Fibroblast of upper back skin (primary cell): ENCODE measurements at places on chromosomes 3 and 15.

GRCh38 chr15:26945046-26945445 is 25.9 kb upstream of the GABRG3 start:
- no peak for DNase-seq

DNA sequence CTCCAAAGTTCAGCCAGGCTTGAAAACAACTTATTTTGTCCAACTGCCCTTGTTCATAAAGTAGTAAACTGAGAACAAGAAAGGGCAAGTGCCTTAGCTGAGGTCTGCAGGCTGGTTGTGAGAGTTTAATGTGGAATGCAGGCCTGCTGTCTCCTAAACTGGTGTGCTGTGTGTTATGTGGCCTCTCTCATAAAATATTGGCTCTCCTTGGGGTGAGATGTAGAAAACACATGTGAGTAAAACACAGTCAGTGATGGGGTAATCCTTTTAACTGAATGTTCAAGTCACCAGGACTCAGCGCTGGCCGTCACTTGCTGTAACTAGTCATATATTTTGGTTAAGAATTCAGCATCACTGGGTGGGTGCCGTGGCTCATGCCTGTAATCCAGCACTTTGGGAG is 7.1 kb upstream of the ST6GAL1 start:
- no peak for DNase-seq

DNA sequence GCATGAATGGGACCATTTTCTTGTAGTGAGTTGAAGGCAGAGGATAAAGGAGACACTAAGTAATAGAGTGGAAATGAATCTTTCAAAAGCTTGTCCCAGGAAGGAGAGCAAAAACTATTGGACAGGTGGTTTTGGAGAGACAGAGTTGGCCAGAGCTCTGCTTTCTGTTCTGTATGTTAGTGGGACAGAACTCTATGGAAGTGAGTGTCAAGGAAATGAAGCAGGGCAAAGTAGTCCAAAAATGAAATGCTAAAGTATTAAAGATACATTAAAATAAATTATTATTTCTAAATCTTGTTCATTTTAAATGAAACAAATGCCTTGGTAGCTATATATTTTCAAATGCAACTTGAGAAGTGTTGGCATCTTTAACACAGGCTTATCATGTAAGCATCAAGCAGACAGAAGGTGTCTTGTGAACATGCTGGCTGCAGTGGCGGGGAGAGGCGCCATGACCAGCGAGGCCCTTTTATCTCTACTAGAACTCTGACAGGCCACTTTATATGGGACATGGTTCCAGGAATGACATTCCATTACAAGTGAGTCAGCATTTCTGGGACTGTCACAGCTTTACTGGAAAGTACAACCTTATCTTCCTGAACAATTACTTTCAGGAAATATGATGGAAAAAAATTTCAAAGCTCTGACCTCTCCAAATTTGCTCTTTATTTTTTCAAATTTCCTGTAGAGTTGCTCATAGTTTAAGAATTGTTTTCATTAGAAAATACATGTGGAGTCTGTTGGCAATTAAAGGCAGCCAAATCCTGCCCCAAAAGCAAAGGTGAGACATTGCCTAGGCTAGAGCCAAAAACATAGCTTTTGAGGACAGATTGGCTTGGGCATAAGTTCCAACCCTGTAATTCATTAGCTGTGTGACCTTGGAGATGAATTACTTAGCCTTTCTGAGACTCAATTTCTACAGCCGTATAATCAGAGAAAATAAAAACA is 106.5 kb downstream of the ECT2 start:
- DNase-seq, result no peak

- DNase-seq, result no peak
Measured at GRCh38 chr15:78624651-78625590, 4.1 kb upstream of the CHRNA3 start.

GRCh38 chr3:143311096-143311495 is 191.5 kb downstream of the CHST2 start:
- no peak for DNase-seq

GRCh38 chr15:38212729-38213351 is 39.8 kb upstream of the SPRED1 start:
- no peak for DNase-seq

DNA sequence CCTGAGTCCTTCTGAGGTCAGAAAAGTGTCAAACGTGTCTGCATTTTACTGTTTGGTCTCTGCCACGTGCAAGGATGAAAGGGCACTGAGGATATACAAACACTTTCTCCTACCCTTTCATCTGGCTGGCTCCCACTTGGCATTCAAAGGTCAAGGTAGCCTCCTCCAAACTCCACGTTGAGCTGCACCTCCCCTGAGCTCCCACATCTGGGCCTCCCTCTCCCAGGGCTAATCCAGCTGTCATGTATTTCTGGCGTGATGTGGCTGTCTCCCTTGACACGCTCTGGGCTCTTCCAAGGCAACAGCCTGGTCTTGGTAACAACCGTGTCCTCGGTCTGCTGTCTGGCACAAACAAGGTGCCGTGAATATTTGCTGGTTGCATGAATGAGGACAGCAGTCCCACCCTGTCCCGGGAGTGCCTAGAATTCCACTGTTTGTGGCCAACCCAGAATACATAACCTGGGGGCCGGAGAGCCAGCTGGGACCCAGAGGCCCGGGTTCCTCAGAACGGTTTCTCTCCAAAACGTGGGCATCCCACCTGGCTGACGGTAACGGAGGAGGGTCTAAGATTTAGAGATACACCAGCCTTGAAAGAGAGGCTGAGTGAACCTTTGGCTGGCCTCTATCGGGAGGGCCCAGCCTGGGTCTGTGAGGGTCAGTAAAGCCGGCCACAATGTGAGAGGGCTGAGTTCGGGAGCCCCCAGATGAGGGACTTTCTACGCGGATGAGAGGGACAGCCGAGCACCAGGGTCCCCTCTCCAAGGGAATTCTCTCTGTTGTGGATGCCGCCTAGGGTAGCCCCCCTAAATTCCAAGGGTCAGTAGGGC is 767 bp downstream of the GLT8D1 start:
- peak; percentile 18 for DNase-seq

GRCh38 chr3:76352051-76352450 is 566.7 kb upstream of the ZNF717 start:
- DNase-seq, result no peak

- no peak for DNase-seq
Measured at GRCh38 chr3:162842549-162843216, 1346.1 kb downstream of the OTOL1 start.

DNA sequence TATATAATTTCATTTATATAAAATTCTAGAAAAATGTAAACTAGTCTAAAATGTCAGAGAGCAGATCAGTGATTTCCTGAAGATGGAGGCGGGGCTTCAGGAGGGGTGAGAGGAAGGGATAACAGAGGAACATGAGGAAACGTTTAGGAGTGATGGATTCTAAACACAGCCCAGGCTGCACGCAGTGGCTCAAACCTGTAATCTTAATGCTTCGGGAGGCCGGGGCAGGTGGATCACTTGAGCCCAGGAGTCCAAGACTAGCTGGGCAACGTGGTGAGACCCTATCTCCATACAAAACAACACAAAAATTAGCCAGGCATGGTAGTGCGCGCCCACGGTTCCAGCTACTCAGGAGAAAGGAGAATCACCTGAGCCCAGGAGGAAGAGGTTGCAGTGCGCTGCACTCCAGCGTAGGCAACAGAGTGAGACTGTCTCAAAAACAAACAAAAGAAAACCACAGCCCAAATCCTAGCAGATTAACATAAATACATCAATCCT is 18.0 kb upstream of the IQCF1 start:
- DNase-seq, result no peak
